ENCODE measurements at places on chromosomes 13 and 19.

DNA sequence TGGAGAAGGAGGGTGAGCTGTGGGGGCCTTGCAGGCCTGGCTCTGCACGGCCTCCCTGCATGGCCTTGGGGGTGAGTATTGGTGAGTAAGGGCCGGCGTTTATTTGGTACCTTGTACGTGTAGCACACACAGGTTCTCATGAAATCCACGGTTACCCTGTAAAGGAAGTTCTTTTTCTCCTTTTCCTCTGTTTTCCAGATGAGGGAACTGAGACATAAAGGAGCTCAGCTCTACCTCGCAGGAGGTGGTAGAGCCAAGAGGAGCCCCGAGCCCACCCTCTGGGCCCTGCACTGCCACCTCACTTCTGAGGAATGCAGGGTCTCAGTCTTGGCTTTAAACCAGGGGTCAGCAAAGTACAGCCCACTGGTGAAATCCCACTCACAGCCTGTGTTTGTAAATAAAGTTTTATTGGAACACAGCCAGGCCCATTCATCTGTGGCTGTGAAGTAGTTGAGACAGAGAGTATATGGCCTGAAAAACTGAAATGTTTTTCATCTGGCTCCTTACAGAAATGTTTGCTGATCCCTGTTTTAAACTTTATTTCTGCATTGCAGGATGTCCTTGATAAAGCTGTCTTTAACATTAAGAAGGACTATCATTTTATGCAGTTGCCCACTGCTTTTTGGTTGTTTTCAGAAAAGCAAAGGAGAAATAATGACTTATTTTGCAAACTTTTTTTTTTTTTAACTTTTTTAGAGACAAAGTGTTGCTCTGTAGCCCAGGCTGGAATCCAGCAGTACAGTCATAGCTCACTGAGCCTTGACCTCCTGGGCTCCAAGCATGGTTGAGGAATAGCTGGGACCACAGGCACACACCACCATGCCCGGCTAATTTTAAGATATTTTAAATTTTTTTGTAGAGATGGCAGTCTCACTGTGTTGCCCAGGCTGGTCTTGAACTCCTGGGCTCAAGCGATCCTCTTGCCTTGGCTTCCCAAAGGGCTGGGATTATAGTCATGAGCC, 6.4 kb downstream of the EPN1 start:
- peak; percentile 15 for DNase-seq

GRCh38 chr13:79614250-79614918, 133.4 kb downstream of the NDFIP2 start:
- DNase-seq = no peak

DNA sequence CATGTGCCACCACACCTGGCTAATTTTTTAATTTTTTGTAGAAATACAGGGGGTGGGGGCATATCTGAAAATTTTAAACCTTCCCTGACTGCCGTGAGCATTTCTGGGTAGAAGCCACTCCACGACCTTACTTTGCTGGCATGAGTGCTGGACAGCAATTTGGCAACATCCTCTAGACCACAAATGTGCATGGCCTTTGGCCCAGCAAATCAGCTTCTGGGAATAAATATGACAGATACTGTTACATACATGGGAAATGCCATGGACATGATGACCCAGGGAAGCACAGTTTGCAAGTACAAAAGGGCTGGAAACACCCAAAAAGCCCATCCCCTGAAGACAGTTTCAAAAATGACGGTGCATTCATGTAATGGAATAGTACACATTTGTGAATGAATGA, 3.2 kb upstream of the PVR start:
- DNase-seq = peak; percentile 85

- peak; percentile 30 for DNase-seq
Measured at GRCh38 chr19:15199661-15200552, 888 bp downstream of the NOTCH3 start.

GRCh38 chr13:91248249-91248648, 99.2 kb upstream of the MIR17HG start:
- no peak for DNase-seq

- no peak for DNase-seq
Measured at GRCh38 chr19:14127176-14127575, 9.2 kb downstream of the ASF1B start.

- no peak for DNase-seq
Measured at GRCh38 chr13:88248393-88248792, 577.2 kb downstream of the SLITRK5 start.

DNA sequence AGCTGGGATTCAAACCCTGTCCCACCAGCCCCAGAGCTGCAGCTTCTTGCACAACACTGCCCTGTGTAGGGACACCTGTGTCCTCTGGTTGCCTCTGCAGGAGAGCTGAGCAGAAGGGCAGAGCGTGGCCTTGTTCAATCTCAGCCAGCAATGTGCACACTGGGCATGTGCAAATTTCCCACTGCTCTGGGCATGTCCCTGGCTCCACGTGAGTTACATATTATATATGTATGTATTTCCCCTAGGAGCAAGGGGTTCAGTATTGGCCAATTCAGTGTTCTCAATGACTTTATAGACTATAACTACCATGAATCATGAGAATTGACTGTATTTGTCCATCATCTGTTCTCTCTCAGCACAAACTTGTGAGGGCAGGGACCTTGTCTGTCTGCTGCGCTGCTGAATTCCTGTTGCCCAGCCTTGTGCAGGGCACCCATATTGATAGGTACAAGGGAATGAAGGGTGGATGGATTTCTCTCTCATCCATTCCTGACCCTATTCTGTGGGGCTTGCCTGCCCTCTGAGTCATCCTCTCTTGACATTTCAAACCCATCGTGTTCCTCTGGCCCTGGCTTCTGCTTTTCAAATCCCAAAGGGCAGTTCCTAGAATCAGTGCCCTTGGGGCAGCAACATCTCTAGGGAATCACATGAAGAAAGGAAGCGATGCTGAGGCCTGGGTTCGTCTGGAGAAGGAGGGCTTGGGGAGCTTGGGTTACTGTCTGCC, 69.7 kb downstream of the ERICH6B start:
- no peak for DNase-seq

- DNase-seq = no peak
Measured at GRCh38 chr13:34570698-34571353, 371.2 kb upstream of the NBEA start.

DNA sequence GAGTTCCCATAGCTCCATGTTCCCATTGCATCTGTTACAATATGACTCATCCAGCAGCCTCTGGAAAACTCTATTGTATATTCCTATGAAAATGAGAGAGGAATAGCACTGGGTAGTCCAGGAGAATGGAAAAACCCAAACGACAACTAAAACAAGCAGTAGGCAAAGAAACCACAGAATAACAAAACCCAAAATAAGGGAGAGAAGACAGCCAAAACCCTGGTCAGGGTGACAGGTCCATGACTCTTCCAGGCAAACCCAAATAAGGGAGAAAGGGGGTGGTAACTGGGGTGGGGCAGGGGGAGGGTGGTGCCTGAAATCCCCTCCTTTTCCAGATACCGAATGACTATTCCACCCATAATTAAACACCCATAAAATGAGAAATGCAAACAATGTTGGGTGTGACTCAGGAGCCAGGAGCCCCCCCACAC, 4.0 kb upstream of the ZNF8 start:
- DNase-seq = no peak

- DNase-seq = no peak
Measured at GRCh38 chr19:1132552-1133383, 29.0 kb downstream of the GPX4 start.

- DNase-seq = peak; percentile 89
Measured at GRCh38 chr19:3969435-3970312, 1.2 kb downstream of the DAPK3 start.
